ENCODE measurements at places on chromosomes 16 and 17.
A peak's percentile ranks its signal among the peaks of the same experiment; 100 is the strongest.

GRCh38 chr16:67068212-67068753, 39.3 kb downstream of the CBFB start:
- DNase-seq, result no peak

- DNase-seq, result no peak
Measured at GRCh38 chr17:80397034-80397387, 18.0 kb upstream of the ENDOV start.

DNA sequence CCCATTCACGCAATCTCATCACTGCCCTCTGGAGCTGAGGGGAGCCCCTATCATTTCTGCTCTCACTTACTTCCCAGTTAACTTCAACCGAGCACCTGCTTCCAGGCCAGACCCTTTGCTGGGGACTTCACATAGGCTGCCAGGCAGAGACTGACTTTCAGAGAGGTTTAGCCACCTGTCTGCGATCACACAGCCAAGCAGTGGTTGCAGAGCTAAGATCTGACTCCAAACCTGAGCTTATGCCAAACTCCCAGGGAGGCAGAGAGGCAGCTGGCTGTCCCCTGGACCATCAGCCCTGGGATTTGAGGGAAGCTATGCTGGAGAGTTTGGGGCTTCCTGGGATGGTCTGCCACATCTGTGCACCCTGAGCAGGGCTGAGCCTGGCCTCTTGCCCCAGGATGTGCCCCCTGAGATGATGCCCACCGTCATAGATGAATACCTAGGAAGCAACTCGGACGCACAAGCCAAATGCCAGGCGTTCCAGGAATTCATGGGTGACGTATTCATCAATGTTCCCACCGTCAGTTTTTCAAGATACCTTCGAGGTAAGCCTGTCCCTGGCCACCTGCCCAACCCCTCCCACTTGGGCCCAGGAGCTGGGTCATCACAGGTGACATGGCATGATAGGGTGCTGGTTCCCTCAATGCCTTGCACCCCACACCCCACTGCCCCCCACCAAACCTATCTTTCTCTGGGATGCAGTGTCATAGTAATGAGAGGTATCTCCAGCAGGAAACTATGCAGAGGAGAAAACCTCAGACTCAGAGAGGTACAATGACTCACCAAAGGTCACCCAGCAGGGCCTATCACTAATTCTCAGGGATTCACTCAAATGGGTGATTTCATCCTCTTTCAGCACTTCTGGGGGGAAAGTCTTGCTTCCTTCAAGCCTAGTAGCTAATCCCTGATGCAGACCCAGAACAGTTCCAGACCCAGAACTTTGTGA, 10.0 kb downstream of the CES3 start:
- DNase-seq, result no peak

GRCh38 chr17:50715471-50715870, 3.9 kb upstream of the LUC7L3 start:
- DNase-seq, result no peak

- DNase-seq, result peak; percentile 60
Measured at GRCh38 chr17:32486111-32486700, 587 bp upstream of the CDK5R1 start.

DNA sequence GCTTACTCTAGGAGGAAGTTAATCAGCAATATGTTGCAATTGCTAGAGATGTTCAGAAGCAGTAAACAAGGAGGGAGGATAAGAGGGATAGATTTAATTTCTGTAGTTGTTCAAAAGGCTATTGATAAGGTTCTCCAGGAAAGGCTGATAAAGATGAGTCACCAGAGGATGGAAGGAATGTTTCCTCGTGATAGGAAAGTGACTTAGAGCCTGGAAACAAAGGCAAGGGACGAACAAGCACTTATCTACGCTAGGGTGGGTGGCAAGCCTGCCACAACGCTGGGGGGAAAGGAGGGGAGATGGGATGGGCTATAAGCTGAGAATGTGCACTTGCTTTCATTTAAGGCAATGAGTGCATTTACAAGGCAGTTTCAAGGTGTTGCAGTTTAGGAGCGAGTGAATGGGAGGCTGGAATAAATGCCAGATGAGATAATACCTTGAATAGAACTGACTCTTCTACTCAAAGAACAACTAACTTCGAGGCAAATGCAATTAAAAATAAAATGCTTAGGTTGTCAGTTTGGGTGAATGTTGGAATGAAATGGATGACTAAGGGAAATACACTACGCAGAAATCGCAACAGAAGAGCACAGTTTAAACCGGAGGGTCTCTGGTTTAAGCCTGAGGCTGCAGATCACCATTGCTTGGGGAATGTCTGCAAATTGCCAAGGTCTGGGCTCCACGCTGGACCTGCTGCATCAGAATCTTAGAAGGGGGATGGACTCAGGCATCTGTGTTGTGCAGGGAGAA, 76.0 kb upstream of the RBBP6 start:
- DNase-seq, result no peak

- DNase-seq, result no peak
Measured at GRCh38 chr17:12591021-12591735, 74.5 kb upstream of the MYOCD start.

- no peak for DNase-seq
Measured at GRCh38 chr17:61495161-61495857, 43.1 kb downstream of the TBX4 start.

- no peak for DNase-seq
Measured at GRCh38 chr17:19720210-19720475, 3.8 kb upstream of the SLC47A2 start.

DNA sequence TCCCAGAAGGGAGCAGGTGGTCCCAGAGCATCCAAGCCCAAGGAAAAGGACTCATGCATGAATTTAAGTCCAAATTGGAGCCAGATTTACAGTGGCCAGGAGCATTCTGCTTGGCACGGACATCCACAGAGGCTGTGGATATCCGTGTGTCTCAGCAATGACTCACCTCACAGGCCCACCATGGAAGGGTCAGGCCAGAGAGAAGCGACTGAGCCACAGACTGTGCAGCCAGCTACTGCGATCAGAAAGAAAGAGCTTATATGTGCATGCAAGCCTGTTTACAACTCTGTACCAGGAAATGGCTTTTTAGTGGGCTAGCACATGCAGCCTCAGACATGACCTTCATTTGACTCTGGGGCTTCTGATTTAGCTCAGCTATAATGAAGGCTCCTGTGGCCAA, 231.0 kb downstream of the C16orf95 start:
- no peak for DNase-seq

DNA sequence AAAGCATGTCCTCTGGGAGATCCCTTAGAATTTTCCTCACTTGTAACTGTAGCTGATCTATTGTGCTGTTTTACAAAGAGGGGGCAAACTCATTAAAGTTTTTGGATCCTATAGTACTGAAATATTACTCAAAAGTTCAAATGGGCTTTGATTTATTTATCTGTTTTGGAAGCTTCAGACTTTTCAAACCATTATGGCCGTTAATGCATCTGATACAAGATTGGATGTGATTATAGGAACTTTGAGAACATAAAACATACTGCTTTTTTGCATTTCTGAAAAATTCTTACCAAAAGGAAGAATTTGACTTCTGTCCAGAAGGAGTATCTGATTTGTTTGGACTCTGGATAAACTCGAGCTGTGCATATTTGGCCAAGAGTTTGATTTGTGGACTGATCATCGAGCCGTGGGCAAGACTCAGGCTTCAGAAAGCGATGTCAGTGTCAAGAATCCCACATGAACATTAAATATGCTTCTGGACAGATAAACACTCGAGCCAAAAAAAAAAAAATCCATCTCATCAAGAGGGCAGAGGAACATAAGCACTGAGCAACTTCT, 8.2 kb upstream of the MARCHF10 start:
- no peak for DNase-seq

GRCh38 chr17:73350864-73351263, 39.1 kb upstream of the CDC42EP4 start:
- no peak for DNase-seq

- DNase-seq, result no peak
Measured at GRCh38 chr17:29929006-29929532, 959 bp downstream of the SSH2 start.

DNA sequence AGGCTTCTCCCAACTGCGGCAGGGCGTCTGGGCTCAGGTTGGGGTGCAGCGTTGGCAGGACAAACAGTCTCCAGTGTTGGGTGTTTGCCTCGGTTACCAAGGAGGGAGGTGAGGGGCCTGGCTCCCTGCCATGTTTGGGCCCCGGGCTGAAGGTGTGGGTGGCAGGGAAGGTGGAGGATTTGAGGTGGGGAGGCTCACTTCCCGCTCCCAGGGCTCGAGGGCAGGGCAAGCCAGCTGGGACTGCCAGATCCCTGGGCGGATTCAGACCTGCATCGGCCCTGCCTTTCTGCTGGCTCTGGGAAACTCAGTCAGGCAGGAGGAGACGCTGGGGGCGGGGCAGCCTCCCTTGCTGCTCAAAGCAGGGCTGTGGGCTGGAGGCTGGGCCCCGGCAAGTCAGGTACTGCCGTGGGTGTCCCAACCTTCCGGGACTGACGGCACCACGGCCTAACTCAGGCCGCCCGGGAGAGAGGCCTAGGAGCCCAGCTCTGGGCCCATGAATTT, 31.3 kb upstream of the KRT17 start:
- no peak for DNase-seq

- DNase-seq, result no peak
Measured at GRCh38 chr16:3075523-3075915, 10.1 kb downstream of the IL32 start.

- no peak for DNase-seq
Measured at GRCh38 chr16:69741519-69741918, 13.2 kb downstream of the NOB1 start.

- DNase-seq, result no peak
Measured at GRCh38 chr17:28039251-28039650, 3.2 kb upstream of the NLK start.

- DNase-seq, result no peak
Measured at GRCh38 chr16:54930869-54931119, 129 bp downstream of the IRX5 start.

DNA sequence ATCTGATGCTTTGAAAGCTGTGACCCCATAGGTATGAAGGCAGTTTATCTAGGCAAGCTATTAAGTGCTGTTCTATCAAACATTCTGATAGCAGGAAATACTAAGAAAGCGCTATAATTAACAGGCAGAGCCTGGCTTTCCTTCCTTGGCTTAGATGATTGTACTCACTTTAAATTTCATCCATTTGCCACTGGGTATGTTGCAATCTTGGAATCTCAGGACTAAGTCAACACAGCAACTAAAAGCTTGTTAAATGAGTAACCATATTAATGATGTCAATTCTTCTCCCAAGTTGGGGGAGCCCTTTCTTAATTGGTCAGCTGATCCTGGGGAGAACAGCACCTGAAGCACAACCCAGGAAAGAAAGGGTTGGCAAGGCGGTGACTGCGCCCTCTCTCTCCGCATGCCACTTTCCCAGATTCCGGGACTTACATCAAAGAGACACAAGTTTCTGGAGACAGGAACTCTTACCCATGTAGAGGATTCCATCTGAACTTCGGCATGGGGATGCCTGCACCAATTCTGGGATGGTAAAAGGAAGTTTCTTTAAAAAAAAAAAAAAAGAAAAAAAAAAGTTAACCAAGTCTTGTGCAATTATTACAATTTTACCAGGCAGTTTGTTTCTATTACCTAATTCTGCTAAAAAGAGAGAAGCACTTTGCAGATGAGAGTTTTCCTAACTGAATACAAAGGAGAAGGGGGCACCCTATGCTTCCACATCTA, 54.4 kb upstream of the ICAM2 start:
- DNase-seq, result no peak

DNA sequence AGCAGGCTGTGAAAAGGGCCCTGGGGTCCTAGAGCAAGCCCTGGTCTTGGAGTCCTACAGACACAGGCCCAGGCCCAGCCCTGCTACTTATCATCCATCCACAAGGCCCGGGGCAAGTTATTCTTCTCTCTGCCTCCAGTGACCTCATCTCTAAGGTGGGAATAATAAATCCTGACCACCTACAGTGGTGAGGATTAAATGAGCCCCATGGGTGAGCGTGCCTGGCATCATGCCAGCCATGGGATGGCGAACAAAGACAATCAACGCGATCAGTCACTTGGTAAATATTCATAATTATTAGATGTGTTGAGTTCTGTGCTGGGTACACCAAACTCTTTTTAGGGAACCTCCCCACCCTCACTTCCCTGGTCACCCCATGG, 5.5 kb downstream of the KRT15 start:
- no peak for DNase-seq

GRCh38 chr17:36063786-36064541, at the start of gene CCL18:
CCL18 (plus strand) TSS chr17:36064272; CDS start chr17:36064343, 71 bp downstream.
- no peak for DNase-seq

- DNase-seq, result no peak
Measured at GRCh38 chr17:34464812-34465211, 101.8 kb upstream of the CCL1 start.

- peak; percentile 13 for DNase-seq
Measured at GRCh38 chr17:48024149-48025039, 13.2 kb downstream of the COPZ2 start.

- no peak for DNase-seq
Measured at GRCh38 chr17:64277831-64278562, 14.9 kb upstream of the TEX2 start.

GRCh38 chr17:68298601-68299000, 7.3 kb downstream of the ARSG start:
- DNase-seq, result no peak

DNA sequence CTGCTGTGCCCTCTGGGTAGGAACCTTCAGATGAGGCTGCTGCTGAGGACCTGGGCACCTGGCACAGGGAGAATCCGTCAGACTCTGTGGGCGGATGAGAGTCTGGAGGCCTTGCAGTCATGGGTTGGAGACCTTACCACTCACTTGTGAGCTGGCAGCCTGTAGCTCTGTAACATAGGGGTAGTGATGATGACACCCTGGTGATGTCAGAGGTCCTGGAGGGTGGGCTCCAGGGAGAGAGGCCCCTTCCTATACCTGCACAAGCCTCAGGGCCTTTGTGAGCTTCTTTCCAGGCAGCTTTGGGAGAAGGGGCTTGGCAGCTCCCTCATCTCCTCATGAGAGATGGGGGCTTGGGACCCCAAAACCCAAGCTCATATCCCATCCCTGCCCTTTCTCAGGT, 1.6 kb downstream of the MIEF2 start:
- DNase-seq, result no peak

DNA sequence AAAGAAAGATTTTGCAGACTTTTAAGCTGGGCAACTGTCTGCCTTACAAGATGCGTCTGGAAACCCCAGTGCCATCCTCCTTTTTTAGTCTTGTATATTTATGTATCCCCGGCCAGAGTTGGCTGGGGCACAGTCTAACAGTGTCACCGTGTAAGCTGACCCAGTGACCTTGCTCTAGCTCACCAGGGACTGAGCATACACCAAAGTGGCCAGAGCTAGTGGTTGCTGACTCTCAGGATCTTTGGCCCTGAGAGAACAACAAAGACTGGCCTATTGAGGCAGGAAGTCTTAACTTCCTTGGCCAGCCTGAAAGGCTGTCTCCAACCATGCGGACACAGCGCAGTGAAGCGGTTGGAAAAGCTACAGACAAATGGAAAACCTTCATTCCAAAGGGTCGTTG, 745.2 kb downstream of the WWOX start:
- no peak for DNase-seq

- no peak for DNase-seq
Measured at GRCh38 chr17:752620-753219, 656 bp upstream of the GEMIN4 start.

- DNase-seq, result no peak
Measured at GRCh38 chr17:60269417-60269816, 119.6 kb downstream of the CA4 start.

- no peak for DNase-seq
Measured at GRCh38 chr17:10803830-10804475, at the start of gene TMEM238L. TMEM238L (minus strand) TSS chr17:10804099; CDS start chr17:10803963, 136 bp downstream.

- DNase-seq, result no peak
Measured at GRCh38 chr17:41824086-41824485, 11.3 kb downstream of the FKBP10 start.
